ENCODE measurements at places on chromosomes 7 and 10.

DNA sequence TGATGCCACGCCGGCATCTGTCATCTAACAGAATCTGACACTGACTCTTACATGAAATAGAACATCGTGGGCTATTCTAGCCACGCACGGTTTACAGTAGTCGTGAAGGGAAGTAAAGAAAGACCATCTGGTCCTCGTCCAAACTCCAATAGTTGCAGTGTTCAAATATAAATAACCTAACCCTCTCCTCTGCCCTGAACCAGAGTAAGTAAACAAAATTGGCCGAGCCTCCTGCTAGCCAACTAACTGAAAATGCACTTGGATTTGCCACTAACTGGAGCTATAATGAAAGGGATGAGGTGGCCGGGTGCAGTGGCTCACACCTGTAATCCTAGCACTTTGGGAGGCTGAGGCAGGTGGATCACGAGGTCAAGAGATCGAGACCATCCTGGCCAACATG, 29.5 kb upstream of the ZC3HAV1L start:
- DNase-seq = no peak

DNA sequence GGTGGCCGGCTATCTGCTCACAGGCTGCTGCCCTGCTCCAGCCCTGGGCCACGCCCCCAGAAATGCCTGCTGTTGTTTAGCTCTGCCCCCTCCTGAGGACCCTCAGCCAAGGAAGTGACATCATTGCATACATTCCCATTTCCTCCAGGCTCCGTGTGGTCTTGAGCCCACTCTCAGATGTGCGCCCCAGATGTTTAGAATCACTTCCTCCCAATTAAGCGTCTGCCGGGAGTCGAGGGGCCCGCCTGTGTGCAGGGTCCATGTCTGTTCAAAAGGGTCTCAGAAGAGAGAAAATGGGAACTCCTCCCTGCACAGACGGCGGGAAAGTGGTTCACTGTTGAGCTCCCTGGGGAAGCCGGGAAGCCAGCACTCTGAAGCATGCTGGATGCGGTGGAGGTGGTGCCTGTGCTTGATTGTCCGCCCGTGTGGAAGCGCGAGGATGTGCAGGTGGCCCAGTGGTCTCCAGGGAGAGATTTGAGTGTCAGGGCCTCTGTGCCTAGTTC, 116.9 kb upstream of the PPIF start:
- no peak for DNase-seq

GRCh38 chr7:100613412-100614175, 1.3 kb downstream of the MOSPD3 start:
- DNase-seq = no peak

- DNase-seq = no peak
Observed at GRCh38 chr7:96949766-96950165, 55.6 kb upstream of the DLX6 start.

DNA sequence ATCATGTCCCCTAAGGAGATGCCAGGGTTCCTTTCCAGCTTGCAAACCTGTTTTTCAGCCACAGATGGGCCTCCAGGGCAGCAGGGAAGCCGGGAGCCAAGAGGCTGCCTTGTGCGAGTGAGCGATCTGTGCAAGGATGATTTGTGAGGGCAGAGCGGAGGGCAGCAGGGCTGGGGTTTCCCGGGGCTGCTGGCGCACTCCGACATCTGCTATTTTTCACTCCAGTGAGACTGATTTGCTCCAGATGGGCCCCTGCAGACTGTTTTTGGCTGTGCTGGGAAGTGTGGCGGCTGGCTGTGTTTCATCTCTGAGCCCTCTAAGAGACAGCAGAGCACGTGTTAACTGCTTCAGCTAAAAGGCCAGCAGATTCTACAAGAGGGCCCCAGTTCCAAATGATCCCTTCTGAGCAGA, 466.2 kb downstream of the TYW1 start:
- DNase-seq = no peak

DNA sequence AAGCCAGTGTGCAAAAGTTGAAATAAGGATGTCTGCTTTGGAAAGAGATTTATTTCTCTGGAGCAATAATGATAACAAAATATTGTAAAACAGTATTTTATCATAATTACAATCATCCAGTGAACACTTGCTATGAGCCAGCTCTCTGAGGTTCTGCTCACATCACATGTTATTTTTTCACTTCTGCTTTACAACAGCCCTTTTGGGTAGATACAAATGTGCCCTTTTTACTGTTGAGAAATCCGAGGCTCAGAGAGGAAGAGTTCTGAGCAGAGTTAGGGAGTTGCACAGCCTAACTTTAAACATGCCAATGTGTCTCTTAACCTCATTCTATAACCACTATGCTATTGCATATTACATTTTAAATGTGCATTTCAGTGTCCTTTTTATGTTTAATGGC, 232.6 kb upstream of the CDC14C start:
- DNase-seq = no peak

DNA sequence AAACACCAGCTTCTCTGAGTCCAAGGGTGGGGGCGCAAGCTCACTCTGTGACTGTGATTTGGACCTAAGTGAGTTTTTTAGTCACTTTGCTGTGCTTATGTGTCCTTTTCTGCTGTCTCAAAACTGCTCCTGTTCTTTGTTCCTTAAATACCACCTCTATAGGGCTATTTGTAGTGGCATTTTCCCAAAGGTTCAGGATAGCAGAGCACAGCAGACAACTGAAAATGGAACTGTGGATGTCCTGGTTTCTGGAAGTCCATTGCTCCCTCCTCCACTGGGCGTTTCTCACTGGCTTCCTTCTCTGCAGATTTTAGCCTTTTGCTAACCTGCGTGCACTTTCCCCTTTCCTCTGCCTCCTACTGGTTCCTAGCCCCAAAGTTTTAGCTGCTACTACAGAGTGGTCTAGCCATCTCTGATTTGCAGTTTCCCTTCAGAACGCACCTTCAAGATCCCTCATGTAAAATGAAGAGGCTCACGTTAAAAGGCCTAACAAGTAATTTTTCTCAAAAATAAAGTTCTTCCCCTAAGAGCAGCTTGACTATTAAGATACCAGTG, 25.6 kb downstream of the BLVRA start:
- DNase-seq = no peak

GRCh38 chr10:78247821-78248220, 214.2 kb downstream of the RPS24 start:
- DNase-seq = no peak

GRCh38 chr7:96061844-96062243, 260.1 kb downstream of the SLC25A13 start:
- no peak for DNase-seq

- no peak for DNase-seq
Observed at GRCh38 chr7:76260171-76260703, 42.2 kb upstream of the HSPB1 start.

GRCh38 chr10:96319754-96320474, 15.7 kb downstream of the DNTT start:
- no peak for DNase-seq

GRCh38 chr7:76397409-76398183, 11.9 kb downstream of the SSC4D start:
- peak; percentile 72 for DNase-seq

DNA sequence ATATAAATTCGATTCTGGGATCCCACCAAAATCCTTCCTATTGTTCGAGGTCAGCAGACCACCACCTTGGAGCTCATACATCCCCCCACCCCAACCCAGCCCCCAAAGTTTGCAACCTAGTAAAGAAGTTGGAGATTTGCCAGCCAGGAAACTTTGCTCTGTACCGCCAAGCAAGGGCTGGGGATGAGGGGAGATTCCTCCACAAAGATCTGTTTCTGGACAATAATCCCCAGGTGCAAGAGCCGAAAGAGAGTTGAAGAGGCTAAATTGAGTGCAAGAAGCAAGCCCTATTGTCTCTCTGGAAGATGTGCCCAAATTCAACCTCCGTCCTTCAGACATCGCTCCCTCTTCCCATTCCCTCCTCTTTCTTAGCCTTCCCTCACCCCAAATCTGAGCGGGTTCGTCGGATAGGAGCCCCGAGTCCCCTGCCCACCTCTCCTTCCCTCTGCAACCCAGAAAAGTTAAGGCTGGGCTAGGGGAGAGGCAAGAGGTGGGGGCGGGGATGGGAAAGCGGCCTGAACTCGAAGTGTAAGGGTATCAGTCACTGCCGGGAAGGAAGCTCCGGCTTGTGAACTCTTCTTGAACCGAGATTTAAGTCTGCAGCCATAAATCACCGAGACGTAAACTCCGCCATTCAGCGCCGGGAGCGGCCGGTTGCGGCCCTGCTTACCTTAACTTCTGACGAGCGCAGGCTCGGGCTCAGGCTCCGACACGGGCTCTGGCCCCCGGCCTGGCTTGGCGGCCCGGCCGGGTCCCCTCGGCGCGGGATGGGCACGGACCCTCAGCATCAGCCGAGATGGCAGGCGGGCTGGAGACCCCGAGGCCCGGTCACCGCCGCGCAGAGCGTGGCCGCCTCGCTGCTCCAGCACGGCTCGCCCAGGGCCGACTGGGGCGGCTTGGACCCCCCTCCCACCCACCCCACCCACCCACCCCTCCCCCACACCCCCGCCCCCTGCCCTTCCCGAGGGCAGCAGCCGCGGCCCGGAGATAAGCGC, 10.8 kb upstream of the HOXA2 start:
- no peak for DNase-seq

- DNase-seq = no peak
Observed at GRCh38 chr7:91801331-91801983, 79.0 kb downstream of the MTERF1 start.

DNA sequence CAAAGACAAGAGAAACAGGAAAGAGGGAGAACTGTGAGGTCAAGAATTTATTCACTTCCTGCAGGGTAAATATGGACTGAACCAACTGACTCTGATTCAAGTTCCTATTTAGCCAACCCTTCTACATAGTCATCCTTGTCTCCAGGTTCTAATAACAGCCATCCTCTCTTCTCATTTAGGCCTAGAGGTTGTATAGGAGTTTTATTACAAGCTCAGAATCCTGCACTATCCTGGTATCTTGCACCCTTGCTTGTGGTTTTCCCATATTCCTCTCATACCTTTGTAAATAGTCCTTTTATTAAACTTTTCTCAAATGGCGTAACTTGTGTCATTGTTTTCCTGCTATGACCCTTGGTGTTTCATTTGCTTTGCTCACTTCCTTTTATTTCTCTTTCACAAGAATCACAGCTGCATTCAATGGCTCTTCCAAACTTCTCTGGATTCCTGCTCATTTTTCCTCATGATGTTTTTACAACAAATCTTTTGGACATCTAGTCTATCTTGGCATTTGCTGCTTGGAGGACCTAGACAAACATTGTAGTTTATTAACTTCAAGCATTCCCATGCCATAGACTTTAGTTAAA, 12.4 kb upstream of the OR2A5 start:
- DNase-seq = no peak

- no peak for DNase-seq
Observed at GRCh38 chr10:130425169-130425568, 289.0 kb downstream of the GLRX3 start.

GRCh38 chr10:49784681-49785080, 22.6 kb upstream of the OGDHL start:
- DNase-seq = no peak

- no peak for DNase-seq
Observed at GRCh38 chr10:62109587-62110293, 158.9 kb downstream of the RTKN2 start.

- DNase-seq = no peak
Observed at GRCh38 chr10:123748711-123749110, 82.6 kb downstream of the GPR26 start.

DNA sequence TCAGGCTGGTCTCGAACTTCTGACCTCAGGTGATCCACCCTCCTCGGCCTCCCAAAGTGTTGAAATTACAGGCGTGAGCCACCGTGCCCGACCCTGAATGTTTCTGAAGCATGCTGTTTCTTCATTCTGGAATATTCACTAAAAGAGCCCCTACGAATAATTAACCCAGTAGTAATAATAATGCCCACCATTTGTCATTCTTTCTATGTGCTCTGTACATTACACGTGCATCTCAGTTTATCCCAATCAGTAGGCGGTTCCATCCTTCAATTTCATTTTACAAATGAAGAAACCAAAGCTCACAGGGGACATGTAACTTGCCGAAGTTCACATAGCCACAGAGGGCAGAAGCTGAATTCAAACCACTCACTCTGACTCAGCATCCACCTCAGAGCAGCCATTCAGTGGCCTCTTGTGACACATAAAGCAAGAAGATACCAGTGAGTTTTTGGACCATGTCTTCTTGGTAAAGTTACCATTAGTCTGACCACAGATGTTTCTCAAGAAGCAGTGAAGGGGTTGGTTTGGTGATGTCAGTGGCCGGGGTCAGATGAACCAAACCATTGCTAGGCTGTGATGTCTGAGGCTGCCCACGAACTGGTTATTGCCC, 71.9 kb upstream of the DUSP5 start:
- peak; percentile 86 for DNase-seq

DNA sequence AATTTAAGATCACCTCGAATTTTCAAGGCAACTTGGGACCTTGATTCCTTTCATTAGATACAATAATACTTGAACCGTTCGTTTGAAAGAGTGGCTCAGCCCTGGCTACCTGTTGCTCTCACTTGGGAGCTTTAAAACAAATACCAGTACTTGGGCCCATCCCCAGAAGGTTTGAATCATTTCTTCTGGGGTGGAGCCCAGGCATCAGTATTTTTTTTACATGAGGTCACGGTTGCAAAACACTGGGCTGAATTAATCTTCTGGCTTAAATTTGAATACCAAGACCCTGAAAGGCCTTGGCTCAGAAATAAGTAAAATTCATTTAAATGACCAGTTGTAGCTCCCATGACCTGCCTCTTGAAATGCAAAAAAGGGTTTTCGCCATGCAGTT, 214.9 kb downstream of the CREB5 start:
- no peak for DNase-seq

- no peak for DNase-seq
Observed at GRCh38 chr10:24715246-24715769, 8.4 kb downstream of the ARHGAP21 start.

DNA sequence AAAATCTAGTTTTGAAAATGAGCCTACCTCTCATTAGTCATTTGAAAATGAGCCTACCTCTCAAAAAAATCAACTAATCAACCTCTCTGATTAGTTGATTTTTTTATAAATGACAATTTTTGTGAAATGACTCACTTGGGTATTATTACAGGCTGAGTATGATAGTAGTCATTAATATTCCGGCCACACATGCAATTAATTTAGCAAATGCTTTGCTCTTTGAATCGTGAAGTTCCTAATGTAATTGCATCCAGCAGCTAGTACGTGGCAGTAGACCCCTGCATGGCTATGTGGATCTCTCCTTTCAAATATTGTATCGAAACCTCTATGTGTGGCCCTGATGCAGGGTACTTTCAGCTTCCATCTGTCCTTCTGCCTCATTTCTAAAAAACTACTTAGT, 245.9 kb upstream of the PHYHIPL start:
- DNase-seq = no peak

DNA sequence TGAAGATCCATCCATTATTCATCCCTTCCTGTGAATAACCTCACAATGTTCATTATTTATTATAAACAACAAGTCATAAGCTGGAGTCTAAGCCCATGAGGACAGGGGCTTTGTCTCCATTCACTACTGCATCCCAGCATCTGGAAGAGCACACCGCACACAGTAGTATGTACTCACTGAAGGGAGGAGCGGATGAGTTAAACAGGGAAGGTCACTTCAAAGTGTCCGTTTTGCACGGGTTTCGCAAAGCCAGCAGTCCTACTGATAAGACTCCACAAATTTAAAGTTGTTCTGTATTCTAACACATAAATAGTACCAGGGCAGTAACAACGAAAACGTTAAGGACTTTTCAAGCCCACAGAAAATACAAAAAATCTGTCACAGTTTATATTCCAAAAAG, 167.9 kb downstream of the PARD3 start:
- no peak for DNase-seq

GRCh38 chr10:92778091-92778490, 70.2 kb upstream of the EXOC6 start:
- DNase-seq = no peak
